ENCODE measurements at places on chromosomes 13 and 19.

- DNase-seq: no peak
These were observed 24.1 kb upstream of the WDFY2 start for GRCh38 chr13:51559946-51560735.

- no peak for DNase-seq
These were observed 366.8 kb downstream of the SLITRK1 start for GRCh38 chr13:83515268-83516015.

DNA sequence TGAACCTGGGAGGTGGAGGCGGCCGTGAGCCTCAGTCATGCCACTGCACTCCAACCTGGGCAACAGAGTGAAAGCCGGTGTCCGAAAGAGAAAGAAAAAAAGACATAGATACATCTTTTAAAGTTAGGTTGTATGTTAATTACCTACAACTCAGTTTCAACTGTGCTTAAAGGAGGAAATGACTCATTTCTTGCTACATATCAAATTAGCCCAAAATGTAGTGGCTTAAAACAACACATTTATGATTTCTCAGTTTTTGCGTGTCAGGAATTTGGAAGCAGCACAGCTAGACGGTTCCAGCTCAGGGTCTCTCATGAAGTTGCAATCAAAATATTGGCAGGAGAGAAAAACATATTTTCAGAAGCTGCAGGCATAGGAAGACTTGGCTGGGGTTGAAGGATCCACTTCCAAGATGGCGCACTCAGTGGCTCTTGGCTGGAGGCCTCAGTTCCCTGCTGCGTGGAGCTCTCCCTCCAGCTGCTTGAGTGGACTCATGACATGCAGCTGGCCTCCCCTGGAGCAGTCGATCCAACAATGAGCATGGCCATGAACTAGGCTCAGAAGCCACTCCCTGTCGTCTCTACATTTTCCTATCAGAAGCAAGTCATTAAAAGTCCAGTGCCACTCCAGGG is 7.1 kb downstream of the LDLR start:
- no peak for DNase-seq

DNA sequence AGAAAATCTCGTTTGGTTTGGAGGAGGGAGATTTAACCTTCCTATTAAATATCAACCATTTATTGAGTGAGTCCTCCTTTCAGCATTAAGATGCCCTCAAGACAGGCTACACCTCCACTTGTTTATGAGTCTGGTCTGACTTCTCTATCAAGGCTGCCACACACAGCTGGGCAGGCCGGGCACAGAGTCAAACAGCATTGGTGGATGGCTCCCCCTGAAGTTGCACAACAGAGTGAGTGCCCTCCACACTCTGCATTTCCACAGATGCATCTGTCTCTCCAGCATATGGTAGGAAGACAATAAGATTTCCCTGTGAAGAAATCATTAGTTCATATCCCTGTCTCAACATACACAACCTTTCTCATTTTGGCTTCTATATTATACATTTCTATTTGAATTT is 31.4 kb downstream of the PHF11 start:
- DNase-seq: no peak

GRCh38 chr13:27432611-27433210 is 8.3 kb downstream of the GTF3A start:
- DNase-seq: no peak

GRCh38 chr19:51407511-51408131 is 9.8 kb downstream of the SIGLEC10 start:
- no peak for DNase-seq

GRCh38 chr13:39036212-39036611 is 1.7 kb downstream of the PROSER1 start:
- no peak for DNase-seq

All from urothelium cell line (cell line).